HuH-7 (cell line): ENCODE measurements at places on chromosomes 1 and 21.

- peak; percentile 50 for DNase-seq
These were observed 669 bp downstream of the KCNQ4 start for GRCh38 chr1:40784141-40784770.

DNA sequence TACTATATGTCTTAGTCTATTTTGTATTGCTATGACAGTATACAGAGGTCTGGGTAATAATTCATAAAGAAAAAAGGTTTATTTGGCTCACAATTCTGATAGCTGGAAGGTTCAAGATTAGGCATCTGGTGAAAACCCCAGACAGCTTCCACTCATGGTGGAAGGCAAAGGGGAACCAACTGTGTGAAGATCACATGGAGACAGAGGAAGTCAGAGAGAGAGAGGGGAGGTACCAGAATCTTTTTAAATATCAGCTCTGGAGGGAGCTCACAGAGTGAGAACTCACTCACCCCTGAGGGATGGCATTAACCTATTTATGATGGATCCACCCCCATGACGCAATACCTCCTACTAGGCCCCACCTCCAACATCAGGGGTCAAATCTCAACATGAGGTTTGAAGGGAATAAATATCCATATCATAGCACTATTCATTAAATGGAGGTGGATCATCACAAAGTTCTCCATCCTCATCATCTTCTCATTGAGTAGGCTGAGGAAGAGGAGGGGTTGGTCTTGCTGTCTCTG lies 290.5 kb downstream of the DSCAM start:
- no peak for DNase-seq

DNA sequence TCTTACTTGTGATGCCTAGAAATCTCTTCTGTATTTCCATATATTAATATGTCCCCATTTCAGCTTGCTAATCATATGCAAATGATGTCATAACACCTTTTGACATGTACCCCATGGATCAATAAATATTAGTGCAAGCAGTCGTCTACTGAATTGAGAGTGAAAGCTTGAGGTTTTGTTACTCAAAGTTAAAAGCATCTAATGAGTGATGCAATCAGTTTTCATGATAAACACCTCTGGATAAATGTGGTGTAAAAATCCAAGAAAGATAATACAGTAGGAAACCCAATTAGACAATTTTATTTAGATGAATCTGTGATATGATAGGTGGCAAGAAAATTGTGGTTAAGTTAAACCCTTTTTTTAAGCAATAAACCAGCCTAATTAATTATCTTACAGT lies 141.2 kb upstream of the DMRTA2 start:
- no peak for DNase-seq

DNA sequence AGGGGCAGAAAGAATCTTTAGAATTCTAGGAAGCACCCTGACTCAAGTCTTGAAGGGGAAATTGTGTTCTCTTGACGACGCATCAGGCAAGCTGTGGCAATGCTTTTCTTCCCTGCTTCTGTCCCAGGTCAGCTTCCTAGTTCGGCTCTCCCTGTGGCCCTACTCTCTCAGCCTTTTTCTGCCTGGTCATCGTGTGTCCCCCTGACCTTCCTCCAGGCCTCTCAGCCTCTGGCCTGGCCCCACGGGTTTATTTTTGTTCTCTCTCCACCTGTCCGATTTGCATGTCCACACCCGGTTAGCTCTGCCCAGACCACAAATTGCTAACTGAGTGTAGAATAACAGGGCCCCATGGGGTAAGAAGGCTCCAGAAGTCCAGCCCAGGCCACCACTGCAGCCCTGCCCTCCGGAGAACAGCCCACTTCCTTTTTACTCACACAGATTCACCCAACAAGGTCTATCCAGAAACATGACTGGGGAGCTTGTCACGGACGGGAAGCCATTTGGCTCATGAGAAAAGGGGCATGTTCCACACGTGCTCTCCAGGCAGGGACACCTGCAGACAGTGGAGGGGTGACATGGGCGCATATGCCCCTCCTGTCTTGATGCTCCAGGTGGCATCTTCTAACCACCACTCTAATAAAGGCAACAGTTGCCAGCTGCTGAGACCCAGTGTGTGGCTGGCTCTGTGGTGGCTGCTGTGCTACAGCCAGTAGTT lies 9.8 kb downstream of the KCNN3 start:
- DNase-seq = no peak

- no peak for DNase-seq
These were observed 21.5 kb downstream of the FGGY start for GRCh38 chr1:59318271-59318860.

GRCh38 chr1:80639777-80640533 lies 1160.8 kb upstream of the ADGRL2 start:
- no peak for DNase-seq

GRCh38 chr1:1573843-1574720 lies 581 bp downstream of the SSU72 start:
- peak; percentile 67 for DNase-seq

GRCh38 chr21:33993286-33994231 lies 78.0 kb upstream of the ATP5PO start:
- no peak for DNase-seq

GRCh38 chr1:178819123-178819522 lies 51.8 kb downstream of the ANGPTL1 start:
- no peak for DNase-seq

GRCh38 chr1:223129229-223129901 lies 13.7 kb downstream of the TLR5 start:
- peak; percentile 93 for DNase-seq

GRCh38 chr1:162560303-162561036 lies 1.1 kb upstream of the UAP1 start:
- peak; percentile 63 for DNase-seq

DNA sequence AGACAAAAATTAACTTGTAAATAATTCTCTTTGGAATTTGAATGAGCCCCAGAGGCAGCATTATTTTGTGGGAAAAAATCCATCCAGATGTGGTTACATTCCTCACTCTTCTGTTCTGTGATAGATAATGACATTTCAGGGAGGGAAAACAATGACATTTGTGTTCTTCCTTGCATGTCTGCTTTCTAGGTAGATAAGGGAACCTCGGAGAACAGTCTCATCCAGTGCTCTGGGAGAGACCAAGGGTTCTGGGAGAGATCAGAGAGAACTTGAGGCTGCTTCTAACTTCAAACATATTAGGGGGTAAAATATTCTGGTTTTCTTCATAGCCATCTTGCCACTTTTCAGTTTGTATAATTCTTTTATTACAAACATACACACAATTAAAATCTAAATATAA lies 269.2 kb downstream of the NEGR1 start:
- DNase-seq = no peak

GRCh38 chr1:116372651-116373430 lies at the start of gene ATP1A1:
ATP1A1 (plus strand) TSS chr1:116373244; CDS start chr1:116373512, 268 bp downstream.
- DNase-seq = peak; percentile 91

DNA sequence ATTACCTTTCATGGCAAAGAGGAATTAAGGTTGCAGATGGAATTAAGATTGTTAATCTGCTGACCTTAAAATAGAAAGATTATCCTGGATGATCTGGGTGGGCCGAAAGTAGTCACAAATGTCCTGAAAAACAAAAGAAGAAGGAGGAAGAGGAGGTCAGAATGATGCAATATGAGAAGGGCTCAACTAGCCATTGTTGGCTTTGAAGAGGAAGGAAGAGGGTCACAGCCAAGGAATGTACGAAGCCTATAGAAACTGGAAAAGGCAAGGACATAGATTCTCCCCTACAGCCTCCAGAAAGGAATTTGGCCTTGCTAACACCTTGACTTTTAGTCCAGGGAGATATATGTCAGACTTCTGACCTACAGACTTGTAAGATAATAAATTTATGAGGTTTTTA lies 39.4 kb upstream of the FMOD start:
- no peak for DNase-seq

- DNase-seq = no peak
These were observed 1227.3 kb downstream of the PLA2G4A start for GRCh38 chr1:188056011-188056410.

GRCh38 chr1:36225283-36225899 lies 1.1 kb downstream of the THRAP3 start:
- no peak for DNase-seq

DNA sequence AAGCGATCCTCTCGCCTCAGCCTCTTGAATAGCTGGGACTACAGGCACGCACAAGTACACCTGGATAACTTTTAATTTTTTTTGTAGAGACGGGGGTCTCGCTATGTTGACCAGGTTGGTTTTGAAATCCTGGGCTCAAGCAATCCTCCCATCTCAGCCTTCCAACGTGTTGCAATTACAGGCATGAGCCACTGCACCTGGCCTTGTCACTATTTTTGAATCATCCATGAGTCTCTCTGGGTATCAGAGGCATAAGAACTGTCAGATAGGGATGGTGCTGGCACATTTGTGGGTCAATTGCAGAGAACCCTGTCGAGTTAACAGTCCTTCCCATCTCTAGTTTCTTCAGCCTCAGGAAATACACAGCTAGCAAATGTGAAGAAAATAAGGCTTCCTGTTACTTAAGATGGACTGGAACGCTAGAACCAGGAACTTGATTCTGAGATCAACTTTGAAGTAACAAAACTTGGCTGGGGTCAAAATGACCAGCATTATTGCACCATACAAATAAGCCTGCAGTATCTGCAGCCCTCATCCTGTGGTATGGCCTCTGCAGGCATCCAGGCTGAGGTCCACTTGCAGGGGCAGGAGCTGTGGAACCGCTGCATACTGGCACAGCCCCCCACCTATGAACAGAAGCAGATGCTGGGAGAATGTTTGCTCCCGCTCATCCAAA lies 124.3 kb upstream of the GADD45A start:
- no peak for DNase-seq

DNA sequence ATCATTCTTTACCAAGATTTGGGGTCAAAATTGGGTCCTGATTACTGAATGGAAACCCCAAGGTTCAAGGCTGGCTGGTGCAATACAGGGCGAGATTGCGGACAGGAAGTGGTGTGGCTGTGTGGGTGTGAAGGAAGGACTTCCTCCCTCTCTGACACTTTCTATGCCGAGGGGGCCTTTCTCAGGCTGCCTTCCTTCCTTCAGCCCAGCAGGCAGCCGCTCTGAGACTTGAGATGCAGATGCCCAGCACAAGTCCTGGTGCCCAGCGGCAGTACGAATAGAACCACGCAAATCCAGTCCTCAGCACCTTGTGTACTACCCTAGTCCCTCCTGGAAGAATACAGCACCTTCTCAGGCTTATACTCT lies 16.3 kb downstream of the BATF3 start:
- no peak for DNase-seq

GRCh38 chr1:63618011-63618410 lies 24.8 kb downstream of the PGM1 start:
- no peak for DNase-seq

DNA sequence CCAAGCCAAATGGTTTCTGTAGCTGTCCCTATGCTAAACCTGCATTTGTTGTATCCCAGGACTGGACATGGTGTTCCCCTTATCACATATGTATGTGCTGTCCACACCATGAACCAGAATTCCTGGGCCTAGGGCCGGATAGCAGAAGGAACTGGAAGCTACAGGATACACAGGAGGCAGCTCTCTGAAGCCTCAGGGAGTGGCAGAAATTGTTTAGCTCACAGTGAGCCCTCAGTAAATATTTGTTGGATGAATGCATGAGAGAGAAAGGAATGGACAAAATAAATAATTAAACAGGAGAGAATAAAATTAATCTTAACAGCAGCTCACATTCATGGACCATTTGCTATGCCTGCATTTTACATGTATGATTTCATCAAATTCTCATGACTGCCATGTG lies 2.1 kb downstream of the NIPAL3 start:
- no peak for DNase-seq

DNA sequence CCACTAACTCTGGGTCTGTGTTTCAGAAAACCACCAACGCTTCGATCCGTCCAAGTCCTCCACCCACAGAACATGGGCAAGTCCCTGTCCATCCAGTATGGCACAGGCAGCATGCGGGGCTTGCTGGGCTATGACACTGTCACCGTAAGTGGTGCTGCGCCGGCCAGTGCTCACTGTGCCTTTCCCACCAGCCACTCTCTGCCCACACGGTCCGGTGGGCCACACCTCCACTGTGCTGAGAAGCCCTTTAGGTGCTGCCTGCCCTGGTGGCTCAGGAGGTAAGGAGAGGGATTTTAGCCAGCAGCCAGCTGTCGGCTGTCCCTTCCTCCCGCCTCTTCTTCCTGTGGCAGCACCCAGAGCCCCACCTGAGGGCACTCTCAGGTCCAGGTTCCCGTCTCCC lies 33.9 kb downstream of the PROK1 start:
- DNase-seq = no peak
